Kasumi-1 (cell line): ENCODE measurements at places on chromosomes 6 and 20.

DNA sequence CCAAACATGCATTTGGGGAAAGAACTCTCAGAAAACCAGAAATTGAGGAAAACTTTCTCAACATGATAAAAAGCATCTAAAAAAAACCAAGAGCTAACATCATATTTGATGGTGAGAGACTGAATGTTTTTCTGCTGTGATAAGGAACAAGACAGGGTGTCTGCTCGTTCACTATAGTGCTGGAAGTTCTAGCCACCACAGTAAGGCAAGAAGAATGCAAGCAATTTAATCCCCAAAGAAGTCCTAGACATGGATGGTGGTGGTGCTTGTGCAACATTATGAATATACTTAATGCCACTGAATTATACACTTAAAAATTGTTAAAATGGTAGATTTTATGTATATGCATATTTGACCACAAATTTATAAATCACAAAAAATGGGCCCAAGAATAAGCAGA is 53.4 kb downstream of the LYRM2 start:
- no peak for DNase-seq

DNA sequence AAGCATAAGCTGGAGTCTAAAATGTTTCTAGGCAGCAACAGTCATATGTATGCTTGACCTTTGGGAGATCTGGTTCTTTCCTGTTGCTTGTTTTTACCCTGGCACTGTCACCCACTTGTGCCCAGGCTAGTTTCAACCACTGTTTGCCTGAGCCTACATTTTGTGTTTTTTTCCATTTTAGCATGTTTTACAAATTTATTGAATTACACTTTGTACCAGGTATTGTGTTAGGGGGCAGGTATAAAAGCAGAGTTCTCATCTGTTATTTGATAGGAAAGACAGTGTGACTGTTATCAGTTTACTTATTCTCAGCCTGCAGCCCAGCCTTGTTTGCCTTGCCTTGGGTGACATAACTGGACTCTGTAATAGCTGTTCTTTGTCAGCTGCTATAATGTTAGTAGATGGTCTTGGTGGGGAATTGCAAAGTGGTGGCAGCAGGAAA is 147.0 kb downstream of the CDKAL1 start:
- no peak for DNase-seq

DNA sequence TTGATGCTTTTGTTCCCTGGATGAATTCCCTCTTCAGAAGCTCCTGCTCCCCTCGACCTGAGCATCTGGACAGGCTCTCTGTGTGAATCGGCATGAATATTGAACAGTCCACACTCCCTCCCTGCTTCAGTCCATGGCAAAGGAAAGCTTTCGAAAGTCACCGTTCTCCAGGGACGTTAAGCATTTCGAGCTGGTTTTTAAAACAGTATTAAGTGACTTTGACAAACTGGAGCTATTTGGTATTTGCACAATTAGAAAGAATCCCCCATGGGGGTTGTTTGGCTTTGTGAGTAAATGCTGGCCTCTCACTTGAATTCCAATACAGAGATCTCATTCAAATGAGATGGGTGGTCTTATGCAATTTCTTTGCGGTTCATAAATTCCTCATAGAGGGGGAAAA is 85.3 kb upstream of the TIAM2 start:
- no peak for DNase-seq

GRCh38 chr6:26445934-26446667 is 5.8 kb downstream of the BTN3A3 start:
- no peak for DNase-seq

- no peak for DNase-seq
Measured at GRCh38 chr6:106106276-106107042, 20.3 kb downstream of the PRDM1 start.

- no peak for DNase-seq
Measured at GRCh38 chr6:30441171-30441570, 48.1 kb upstream of the HLA-E start.

DNA sequence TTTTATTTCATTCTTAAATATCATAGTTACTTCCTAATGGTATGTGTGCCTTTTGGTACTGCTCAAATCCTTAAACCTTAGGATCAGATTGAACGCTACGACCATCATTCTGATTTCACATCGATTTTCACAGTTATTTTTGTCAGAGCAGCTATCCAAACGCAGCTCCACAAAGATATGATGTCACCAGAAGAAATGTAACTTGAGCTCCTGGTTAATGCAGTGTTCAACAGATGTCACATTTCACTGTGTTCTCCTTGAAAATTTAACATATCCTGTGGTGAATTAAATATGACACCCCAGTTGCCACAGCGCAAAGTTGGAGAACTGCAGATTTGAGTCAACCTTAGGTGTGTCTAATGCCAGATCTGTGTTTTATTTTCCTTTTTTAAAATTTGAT is 81.4 kb downstream of the CTNNBL1 start:
- no peak for DNase-seq

GRCh38 chr20:25987073-25987927 is 290.6 kb upstream of the ZNF337 start:
- no peak for DNase-seq

DNA sequence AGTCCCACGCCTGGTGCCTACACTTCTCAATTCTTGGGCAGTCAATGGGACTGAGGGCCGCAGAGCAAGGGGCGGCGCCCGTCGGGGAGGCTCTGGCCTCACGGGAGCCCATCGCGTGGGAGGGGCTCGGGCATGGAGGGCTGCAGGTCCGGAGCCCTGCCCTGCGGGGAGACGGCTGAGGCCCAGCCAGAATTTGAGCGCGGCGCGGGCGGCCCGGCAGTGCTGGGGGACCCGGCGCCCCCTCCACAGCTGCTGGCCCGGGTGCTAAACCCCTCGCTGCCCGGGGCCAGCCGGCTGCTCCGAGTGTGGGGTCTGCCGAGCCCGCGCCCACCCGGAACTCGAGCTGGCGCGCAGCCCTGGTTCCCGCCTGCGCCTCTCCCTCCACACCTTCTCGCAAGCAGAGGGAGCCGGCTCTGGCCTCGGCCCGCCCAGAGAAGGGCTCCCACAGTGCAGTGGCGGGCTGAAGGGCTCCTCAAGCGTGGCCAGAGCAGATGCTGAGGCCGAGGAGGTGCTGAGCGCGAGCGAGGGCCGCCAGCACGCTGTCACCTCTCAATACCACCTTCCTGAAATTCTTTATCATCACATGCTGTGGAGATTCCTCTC is 58.5 kb downstream of the BAK1 start:
- DNase-seq: no peak

GRCh38 chr6:13034316-13034715 is 294.0 kb downstream of the TBC1D7 start:
- DNase-seq: peak; percentile 51

DNA sequence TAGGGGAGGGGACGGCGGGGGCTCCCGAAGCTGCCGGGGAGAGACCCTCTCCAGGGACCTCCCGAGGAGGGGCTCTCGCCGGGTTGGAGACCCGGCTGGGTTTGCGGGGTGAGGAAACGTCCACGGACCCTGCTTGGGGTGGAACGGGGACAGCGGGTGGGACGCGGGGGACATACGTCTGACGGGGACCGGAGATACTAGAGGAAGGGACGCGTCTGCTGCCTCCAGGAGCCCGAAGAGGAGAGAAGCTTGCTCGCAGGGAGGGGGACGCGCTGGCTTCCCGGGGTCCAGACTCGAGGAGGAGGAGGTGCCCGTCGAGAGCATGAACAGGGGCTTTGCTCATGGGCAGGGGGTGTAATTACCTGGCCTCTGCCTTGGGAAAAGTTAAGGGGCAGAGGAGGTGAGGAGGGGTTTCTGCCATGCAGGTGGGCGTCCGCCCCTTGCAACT is 593 bp downstream of the DNMT3B start:
- DNase-seq: peak; percentile 27

GRCh38 chr20:3896302-3896701 is 7.1 kb downstream of the PANK2 start:
- DNase-seq: no peak

DNA sequence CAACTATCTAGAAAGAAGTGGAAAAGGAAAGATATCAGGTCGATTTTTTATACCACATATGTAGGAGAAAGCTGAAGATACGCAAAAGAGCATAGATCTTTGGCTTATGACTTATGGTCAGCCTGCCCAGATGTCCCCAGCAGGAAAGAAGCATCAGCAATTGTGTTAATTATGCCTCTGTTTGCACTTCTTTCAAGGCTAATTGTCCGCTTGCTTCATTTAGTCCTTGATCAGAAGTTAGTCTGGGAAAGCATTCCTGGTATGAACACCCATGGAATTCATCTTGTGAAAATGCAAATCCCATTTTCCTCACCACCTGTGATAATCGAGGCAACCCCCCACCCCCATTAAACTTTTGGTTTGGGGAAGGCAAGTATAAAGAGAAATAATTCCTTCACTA is 62.8 kb downstream of the ATP9A start:
- no peak for DNase-seq

DNA sequence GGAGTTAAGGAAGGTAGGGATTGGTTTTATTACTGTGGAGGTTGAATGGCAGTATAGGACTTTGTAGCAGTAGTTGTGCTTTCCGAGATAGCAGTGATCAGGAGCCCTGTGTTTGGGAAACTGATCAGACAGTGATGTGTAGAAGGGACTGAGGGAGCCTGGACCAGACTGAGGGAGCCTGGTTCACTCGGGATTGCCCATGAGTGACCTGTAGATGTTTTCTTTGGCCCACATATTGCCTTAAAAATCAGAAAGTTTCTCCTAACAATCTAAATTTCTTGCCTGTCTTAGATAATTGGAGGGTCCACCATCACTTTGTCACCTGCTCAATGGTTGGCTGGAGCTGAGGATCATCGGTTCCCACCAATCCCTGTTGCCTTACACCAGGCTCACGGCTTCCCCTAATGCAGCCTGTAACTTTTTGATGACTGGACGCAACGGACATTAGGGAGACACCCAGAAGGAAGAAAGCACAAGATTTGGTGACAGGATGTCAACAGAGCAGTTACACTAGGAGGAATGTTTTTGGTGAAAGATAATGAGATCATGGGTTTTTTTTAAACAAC is 1.1 kb downstream of the CDS2 start:
- no peak for DNase-seq

DNA sequence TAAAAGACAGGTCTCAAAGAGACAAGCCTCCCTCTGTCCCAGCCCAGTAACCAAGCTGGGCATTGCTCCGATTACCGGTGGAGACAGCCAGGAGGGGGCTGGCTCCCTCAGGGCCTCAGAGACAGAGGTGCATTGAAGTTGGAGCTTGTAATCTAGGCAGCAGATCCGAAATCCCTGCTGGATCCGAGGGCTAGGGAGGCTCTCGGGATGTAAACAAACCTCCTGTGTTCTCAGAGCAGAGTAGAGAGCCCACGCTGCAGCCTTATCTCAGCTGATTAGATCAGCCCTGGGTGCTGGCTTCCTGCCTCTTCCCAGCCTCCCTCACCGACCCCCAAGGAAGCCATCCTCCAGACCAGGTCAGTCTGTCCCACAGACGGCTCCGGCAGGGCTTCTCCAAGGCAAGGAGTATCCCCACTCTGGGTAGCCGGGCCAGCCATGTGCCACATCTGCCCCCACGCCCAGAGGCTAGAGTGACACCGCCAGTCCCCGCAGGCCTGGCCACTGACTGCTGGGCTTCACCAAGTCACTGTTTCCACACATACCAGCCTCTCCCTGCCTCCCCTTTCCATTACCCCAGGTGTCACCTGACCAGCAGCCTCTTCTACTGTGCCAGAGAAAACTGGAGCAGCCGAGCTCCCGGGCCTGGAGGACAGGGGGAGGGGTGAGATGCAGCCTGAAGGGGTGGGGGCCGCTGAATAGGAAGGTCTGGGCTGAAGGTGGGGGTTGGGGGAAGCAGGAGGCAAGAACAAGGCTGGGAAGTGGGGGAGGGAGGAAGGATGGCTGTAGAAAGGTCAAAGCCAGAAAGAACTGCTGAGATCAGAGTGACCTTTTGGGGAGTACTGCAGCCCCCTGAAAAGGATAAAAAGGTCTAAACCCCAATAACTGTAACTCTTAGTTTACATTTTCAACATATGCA is 6.0 kb downstream of the SDC4 start:
- no peak for DNase-seq

DNA sequence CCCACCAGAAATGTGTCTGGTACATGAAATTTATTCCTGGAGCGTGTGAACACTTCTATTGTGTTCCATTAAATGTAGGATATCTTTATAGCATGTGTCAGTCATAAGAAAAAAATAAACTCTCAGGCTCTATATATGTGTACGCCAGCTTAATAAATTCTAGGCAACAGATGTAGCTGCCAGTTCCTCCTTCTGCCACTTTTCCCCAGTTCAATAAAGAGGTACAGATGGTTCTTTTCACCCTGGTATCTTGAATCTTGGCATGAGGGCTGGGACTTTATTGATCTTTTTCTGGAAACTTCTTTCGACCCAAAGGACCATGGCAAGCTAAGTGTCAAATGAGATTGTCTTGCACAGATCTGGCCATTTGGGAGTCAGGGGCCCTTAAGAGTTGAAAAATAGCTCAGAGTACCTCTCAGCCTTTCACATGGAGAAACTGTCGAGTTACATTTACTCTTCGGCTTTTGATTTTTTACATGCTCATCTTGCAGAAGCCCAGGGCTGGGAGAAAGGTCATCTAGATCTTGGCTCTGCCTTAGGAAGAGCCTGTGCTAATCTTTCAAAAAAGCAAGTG is 240.9 kb downstream of the DOK5 start:
- DNase-seq: no peak

DNA sequence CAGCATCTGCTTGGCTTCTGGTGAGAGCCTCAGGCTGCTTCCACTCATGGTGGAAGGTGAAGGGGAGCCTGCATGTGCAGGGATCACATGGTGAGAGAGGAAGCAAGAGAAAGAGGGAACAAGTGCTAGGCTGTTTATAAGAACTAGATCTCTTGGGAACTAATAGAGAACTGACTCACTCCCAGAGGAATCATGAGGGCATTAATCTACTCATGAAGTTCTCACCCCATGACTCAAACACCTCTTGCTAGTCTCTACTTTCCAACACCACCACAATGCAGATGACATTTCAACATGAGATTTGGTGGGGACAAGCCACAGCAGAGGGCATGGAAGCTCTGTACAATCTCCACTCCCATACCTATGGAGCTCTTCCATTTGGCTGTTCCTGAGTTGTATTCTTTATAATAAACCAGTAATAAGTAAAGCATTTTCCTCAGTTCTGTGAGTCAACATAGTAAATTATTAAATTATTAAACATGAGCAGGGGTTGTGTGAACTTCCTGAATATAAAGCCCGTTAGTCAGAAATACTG is 524.1 kb upstream of the NRSN1 start:
- no peak for DNase-seq

GRCh38 chr6:8335896-8336295 is 99.4 kb downstream of the SLC35B3 start:
- no peak for DNase-seq

GRCh38 chr20:50229156-50229607 is 38.6 kb downstream of the CEBPB start:
- no peak for DNase-seq
